ENCODE measurements at places on chromosomes 4 and X. TPM values are rescaled to one million over a fixed set of nuclear protein-coding genes. Genes with fewer than 3 reads are reported as not detected.
A peak's percentile ranks its signal among the peaks of the same experiment; 100 is the strongest.

PNMA5 gene
- not detected for total RNA-seq

COL4A6 gene
- 58.3 TPM for total RNA-seq

FGFBP2 gene
- total RNA-seq = not detected

GYPE gene
- total RNA-seq = not detected

MXD4 gene
- total RNA-seq = 50.2 TPM

DNA sequence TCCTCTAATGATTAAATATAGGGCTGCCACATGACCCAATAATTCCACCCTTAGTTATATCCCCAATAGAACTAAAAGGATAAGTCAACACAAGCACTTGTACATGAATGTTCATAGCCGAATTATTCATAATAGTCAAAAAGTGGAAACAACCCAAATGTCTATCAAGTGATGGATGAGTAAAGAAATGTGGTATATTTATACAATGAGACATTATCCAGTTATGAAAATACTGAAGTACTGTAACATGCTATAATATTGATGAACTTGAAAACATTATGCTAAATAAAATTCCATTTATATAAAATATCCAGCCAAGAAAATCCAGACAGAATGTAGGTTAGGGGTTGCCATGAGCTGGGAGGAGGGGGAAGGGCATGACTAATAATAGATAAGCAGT is 436.7 kb upstream of the AADAT start:
- no peaks in the 10 kb centered on the region for H3K27me3 ChIP-seq
- DNase-seq = no peak
- no peak overlapping the region for H3K4me3 ChIP-seq
- H3K36me3 ChIP-seq = no peaks in the 10 kb centered on the region
- peaks cover 10% of the 10 kb centered on the region for H3K4me1 ChIP-seq
- no peak overlapping the region for H3K27ac ChIP-seq

DNA sequence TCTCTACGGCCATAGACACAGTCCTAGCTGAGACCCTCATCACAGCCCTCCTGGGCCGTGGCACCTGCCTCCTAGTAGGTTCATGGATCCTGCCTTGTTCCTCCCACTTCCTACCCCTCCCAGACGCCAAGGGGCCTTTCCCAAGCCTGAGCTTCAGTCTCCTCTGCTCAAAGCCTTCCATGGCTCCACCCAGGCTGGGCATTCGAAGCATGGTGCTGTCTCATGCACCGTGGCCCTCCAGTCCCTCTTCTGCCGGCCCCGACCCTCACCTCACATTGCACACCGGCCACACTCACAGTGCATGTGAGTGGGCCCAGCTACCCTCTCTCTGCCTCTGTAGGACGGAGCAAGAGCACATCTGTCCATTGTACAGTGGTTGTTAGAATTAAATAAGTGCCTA is 21.7 kb upstream of the KIAA0232 start:
- no peaks in the 10 kb centered on the region for H3K27me3 ChIP-seq
- no peak overlapping the region for H3K4me3 ChIP-seq
- peaks cover 25% of the 10 kb centered on the region for H3K4me1 ChIP-seq
- DNase-seq = no peak

DNA sequence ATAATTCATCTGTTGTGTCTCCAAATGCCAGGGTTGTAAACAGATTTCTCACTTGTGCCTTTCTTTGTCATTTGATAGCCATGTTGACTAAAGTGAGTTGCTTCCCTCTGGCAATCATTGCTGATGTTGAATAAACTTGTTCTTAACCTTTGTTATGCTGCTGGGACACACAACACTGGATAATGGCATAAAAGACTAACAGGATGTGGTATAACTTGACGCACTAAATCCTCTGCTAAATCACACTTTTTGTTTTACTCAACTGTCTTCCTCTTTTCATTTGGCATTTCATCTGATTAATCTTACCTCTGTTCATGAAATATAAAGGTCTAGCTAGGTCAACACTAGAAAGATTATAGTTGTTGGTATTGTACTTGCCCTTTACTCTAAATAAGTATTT is 17.6 kb upstream of the CXCL5 start:
- H3K27me3 ChIP-seq = no peaks in the 10 kb centered on the region
- no peak for DNase-seq
- H3K36me3 ChIP-seq = no peaks in the 10 kb centered on the region
- H3K4me1 ChIP-seq = peaks cover 7% of the 10 kb centered on the region
- no peak overlapping the region for H3K27ac ChIP-seq

DNA sequence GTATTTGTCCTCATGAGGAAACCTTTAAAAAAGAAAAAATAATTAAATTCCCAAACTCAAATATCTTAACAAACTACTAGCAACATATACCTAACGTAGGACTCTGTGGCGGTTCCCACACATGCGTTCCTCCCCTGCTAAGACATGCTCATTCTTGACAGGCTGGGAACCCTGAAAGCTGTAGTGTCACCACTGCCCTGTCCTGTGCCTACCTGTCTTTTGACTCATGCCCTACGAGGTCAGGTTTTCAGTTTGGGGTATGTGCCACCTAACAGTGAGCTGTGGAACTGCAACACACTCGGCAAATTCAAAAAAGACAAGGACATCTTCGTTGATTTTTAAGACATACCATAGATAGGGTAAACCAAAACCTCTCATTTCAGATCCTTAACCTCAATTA is 17.8 kb downstream of the IDS start:
- H3K4me3 ChIP-seq = no peak overlapping the region
- peak; percentile 33 for DNase-seq
- H3K27ac ChIP-seq = no peak overlapping the region
- H3K36me3 ChIP-seq = peaks cover 50% of the 10 kb centered on the region
- H3K27me3 ChIP-seq = no peaks in the 10 kb centered on the region

GRCh38 chrX:112766774-112767173 is 73.9 kb downstream of the AMOT start:
- H3K27ac ChIP-seq = no peak overlapping the region
- DNase-seq = no peak
- H3K27me3 ChIP-seq = peaks cover 57% of the 10 kb centered on the region
- no peak overlapping the region for H3K4me3 ChIP-seq

DNA sequence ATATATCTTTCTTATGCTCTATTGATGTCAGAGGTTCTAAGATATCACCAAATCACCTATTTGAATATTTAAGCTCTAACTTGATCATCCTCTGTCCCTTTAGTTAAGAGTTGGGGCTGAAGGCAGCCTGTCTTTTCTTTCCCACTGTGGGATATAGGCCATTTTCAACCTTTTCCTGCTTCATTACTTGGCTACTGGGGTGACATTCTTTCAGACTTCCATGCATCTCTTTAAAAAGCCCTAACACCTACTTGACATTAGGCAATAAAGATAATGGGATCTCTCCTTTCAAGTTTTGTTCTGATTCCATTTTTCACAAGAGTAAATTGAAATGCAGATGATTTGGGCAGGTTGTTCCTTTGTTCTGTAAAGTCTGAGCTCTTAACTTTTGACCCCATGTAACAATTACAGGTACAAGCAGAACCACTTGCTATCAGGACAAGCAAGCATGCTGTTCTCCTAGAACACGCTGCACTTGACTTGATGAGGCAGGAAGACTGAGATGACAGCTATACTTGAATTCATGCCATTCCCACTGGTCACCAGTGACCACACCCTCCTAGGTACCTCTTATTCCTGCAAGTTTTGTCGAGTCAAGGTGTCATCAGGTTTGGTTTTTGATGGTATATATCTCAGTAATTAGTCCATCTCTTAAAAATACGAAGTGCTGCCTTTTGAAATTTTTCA is 18.2 kb downstream of the HOPX start:
- H3K27me3 ChIP-seq = peaks cover 41% of the 10 kb centered on the region
- H3K27ac ChIP-seq = no peak overlapping the region
- no peak for DNase-seq
- H3K36me3 ChIP-seq = no peaks in the 10 kb centered on the region
- H3K4me3 ChIP-seq = no peak overlapping the region

GRCh38 chr4:5784021-5784420 is 73.0 kb downstream of the EVC start:
- DNase-seq = no peak
- H3K4me3 ChIP-seq = no peak overlapping the region
- H3K36me3 ChIP-seq = peaks cover 65% of the 10 kb centered on the region
- H3K27ac ChIP-seq = no peak overlapping the region
- no peaks in the 10 kb centered on the region for H3K27me3 ChIP-seq

DNA sequence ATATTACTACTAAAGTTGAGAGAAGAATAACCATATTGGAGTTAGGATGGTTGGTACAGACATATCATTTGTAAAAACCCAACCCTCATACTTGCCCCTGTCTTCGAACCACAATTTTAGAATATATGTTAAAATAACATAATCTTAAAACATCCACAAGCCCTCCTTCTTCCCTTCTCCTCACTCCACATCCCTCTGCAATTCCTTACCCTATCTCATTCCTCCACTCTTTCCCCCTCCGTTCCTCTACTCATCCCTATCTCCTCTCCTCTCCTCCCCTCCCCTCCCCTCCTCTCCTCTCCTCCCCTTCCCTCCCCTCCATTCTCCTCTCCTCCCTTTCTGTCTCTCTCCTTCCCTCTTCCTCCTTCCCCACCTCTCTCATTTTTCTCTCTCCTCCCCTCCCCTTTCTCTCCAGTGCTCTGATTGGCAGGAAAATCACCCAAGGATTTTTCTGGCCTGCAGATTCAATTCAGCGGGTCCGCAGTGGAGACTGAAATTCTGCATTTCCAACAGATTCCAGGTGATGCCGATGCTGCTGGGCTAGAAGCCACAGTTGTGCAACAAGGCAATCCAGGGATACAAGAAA is 17.4 kb upstream of the ODAM start:
- no peaks in the 10 kb centered on the region for H3K36me3 ChIP-seq
- DNase-seq = no peak
- no peaks in the 10 kb centered on the region for H3K4me1 ChIP-seq
- no peak overlapping the region for H3K4me3 ChIP-seq
- no peak overlapping the region for H3K27ac ChIP-seq
- peaks cover 73% of the 10 kb centered on the region for H3K27me3 ChIP-seq

GRCh38 chr4:174657472-174657871 is 135.2 kb upstream of the HPGD start:
- DNase-seq = no peak
- no peak overlapping the region for H3K27ac ChIP-seq
- no peaks in the 10 kb centered on the region for H3K36me3 ChIP-seq

- no peak overlapping the region for H3K27ac ChIP-seq
- H3K36me3 ChIP-seq = no peaks in the 10 kb centered on the region
- no peak overlapping the region for H3K4me3 ChIP-seq
- peak; percentile 79 for DNase-seq
Observed at GRCh38 chrX:20521222-20521621, 254.5 kb upstream of the RPS6KA3 start.

DNA sequence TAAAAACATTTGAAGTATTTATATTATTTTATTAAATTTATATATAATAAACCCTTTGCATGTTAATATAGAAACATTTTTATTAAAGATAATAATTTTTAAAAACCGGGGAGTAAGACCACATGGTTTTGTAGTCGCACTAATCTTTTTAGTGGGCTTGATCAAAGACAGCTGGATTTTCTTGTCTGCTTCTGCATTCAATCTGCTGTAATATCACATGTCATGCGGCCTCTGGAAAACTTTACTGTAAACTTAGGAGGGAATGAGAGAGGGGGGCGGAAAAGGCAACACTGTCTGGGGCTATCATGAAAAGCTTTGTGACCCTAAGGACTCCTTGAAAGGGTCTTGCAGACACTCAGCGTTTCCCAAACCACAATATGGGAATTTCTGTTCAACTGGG is 62.8 kb upstream of the NLGN4X start:
- no peak overlapping the region for H3K27ac ChIP-seq
- H3K36me3 ChIP-seq = no peaks in the 10 kb centered on the region
- no peaks in the 10 kb centered on the region for H3K27me3 ChIP-seq
- no peaks in the 10 kb centered on the region for H3K4me1 ChIP-seq
- no peak for DNase-seq
- H3K4me3 ChIP-seq = no peak overlapping the region

GRCh38 chr4:26152056-26152455 is 168.8 kb upstream of the RBPJ start:
- no peak overlapping the region for H3K4me3 ChIP-seq
- no peaks in the 10 kb centered on the region for H3K27me3 ChIP-seq
- H3K4me1 ChIP-seq = no peaks in the 10 kb centered on the region
- no peak for DNase-seq
- no peaks in the 10 kb centered on the region for H3K36me3 ChIP-seq

GRCh38 chrX:96540111-96540631 is 144.5 kb upstream of the DIAPH2 start:
- H3K27me3 ChIP-seq = peaks cover 52% of the 10 kb centered on the region
- no peak overlapping the region for H3K27ac ChIP-seq
- no peaks in the 10 kb centered on the region for H3K4me1 ChIP-seq
- no peak overlapping the region for H3K4me3 ChIP-seq
- no peaks in the 10 kb centered on the region for H3K36me3 ChIP-seq
- no peak for DNase-seq

- H3K27ac ChIP-seq = no peak overlapping the region
- H3K27me3 ChIP-seq = peaks cover 53% of the 10 kb centered on the region
- peak overlapping the region; percentile 76 for H3K4me3 ChIP-seq
- peak; percentile 38 for DNase-seq
Observed at GRCh38 chr4:84498203-84498934, 723 bp downstream of the NKX6-1 start.

DNA sequence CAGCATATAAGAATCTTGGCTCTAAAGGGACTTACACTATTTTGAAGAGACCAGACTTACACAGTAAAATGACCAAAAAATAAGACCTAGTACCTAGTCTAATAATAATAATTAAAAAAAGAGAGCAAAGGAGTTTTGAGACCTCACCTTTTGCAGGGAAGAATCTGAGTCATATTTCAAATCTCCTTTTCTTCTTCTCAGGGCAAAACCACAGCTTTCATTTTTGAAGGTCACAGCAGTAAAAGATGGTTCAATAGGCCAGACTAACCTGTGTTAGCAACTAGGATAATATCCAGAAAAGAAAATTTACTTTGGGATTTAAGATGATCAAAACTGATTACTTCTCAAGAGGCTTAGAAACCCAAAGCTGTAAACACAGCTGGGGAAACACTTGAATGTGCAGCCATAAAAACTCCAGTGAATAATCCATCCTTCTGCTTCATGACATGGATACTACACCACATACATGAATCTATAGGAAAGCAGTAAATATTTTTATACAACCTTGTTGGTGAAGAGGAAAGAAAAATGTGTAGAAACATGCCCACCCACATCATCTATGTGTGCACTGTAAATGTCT is 25.9 kb upstream of the LNX1 start:
- no peak overlapping the region for H3K27ac ChIP-seq
- H3K27me3 ChIP-seq = no peaks in the 10 kb centered on the region
- DNase-seq = no peak
- no peaks in the 10 kb centered on the region for H3K4me1 ChIP-seq
- no peak overlapping the region for H3K4me3 ChIP-seq

GRCh38 chr4:70759126-70759525 is 37.4 kb downstream of the RUFY3 start:
- H3K4me1 ChIP-seq = no peaks in the 10 kb centered on the region
- no peak overlapping the region for H3K4me3 ChIP-seq
- H3K27ac ChIP-seq = no peak overlapping the region
- H3K36me3 ChIP-seq = peaks cover 12% of the 10 kb centered on the region

- DNase-seq = no peak
- peaks cover 4% of the 10 kb centered on the region for H3K36me3 ChIP-seq
- no peaks in the 10 kb centered on the region for H3K27me3 ChIP-seq
- H3K27ac ChIP-seq = no peak overlapping the region
- peaks cover 9% of the 10 kb centered on the region for H3K4me1 ChIP-seq
Observed at GRCh38 chr4:185570727-185571126, 35.4 kb upstream of the PDLIM3 start.
